ENCODE measurements at places on chromosomes 6 and 20.
A peak's percentile ranks its signal among the peaks of the same experiment; 100 is the strongest.

- H3K27ac ChIP-seq, result peak overlapping the region; percentile 97
- DNase-seq, result peak; percentile 53
- peaks cover 14% of the 10 kb centered on the region for H3K4me1 ChIP-seq
- peaks cover 9% of the 10 kb centered on the region for H3K36me3 ChIP-seq
Observed at GRCh38 chr6:33207552-33208090, 679 bp upstream of the RING1 start.

DNA sequence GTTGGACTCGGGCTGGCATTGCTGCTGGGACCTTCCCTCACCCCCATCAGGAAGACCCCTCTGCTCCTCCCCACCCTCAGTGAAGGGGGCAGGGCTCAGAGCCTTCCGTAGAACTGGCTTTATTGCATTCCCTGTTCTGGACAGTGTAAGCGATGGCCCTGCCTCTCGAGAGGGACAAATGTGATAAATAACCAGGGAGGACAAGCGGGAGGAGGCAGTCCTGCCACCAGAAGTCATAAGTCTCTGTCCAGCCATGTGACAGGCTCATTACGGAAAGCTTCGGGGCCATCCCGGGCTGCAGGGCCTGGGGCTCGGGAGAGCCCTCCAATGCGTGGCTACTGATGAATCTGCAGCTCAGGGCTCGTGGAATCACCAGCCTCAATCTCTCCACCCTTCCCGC lies 58.5 kb upstream of the MDGA1 start:
- DNase-seq, result no peak
- no peak overlapping the region for H3K4me3 ChIP-seq
- no peaks in the 10 kb centered on the region for H3K36me3 ChIP-seq
- no peak overlapping the region for H3K27ac ChIP-seq
- no peaks in the 10 kb centered on the region for H3K27me3 ChIP-seq

DNA sequence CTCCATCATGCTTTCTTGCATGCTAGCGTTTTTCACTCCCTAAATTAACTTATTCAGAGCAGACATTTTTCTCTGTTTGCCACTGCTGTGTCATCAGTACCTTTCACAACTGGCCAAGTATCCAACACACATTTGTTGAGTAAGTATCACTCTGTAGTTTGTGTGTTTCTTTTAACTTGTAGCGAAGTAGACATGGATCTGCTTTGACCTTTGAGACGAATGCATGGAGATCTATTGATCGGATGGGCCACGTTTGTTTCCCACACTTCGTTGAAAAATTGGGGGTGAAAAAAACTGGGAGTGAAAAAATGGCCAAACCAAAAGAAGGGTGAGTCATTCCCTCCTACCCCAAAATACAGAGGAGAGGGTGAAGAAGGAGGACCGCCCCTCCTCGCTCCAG lies 12.9 kb upstream of the SLC9A8 start:
- peaks cover 16% of the 10 kb centered on the region for H3K4me1 ChIP-seq
- H3K27me3 ChIP-seq, result no peaks in the 10 kb centered on the region
- H3K4me3 ChIP-seq, result no peak overlapping the region
- no peak overlapping the region for H3K27ac ChIP-seq
- no peaks in the 10 kb centered on the region for H3K36me3 ChIP-seq

DNA sequence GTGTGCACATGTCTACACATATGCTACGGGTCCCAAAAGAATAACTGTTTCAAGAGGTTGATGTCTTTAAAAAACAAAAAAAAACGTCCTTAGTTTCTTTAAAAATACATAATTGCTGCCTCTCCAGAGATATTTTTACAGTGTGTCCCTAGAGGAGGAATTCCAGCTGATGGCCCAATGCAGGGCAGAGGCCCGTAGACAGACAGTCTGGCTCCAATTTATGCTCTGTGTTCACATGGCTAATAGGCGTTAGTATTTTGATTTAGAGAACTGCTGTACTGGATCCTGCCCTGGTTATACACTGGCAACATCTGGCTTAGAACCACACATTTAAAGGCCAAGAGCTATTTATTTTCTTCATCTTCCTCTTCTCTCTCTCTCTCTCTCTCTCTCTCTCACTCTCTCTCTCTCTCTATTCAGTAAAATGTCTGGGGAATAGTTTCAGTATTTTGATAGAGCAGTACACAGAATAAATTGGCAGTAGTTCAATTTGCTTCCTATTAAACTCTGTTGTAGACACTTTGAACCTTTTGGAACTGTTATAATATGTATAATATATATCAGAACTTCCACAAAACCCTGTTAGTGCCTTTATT lies 260.6 kb downstream of the EYA4 start:
- no peak overlapping the region for H3K27ac ChIP-seq
- H3K4me1 ChIP-seq, result 0 out of 2 replicates have a peak, but pooled peaks cover 6% of the 10 kb centered on the region
- no peak for DNase-seq
- H3K27me3 ChIP-seq, result no peaks in the 10 kb centered on the region
- no peak overlapping the region for H3K4me3 ChIP-seq

- no peaks in the 10 kb centered on the region for H3K27me3 ChIP-seq
- H3K27ac ChIP-seq, result peak overlapping the region; percentile 51
- H3K36me3 ChIP-seq, result no peaks in the 10 kb centered on the region
- H3K4me3 ChIP-seq, result no peak overlapping the region
- peaks cover 61% of the 10 kb centered on the region for H3K4me1 ChIP-seq
Observed at GRCh38 chr6:81561731-81562130, 190.8 kb downstream of the TENT5A start.

- no peaks in the 10 kb centered on the region for H3K27me3 ChIP-seq
- no peak overlapping the region for H3K4me3 ChIP-seq
- peak overlapping the region; percentile 76 for H3K27ac ChIP-seq
- H3K4me1 ChIP-seq, result peaks cover 16% of the 10 kb centered on the region
Observed at GRCh38 chr6:5205035-5205507, 55.7 kb downstream of the LYRM4 start.

- peak; percentile 28 for DNase-seq
- peaks cover 27% of the 10 kb centered on the region for H3K4me1 ChIP-seq
- H3K27me3 ChIP-seq, result no peaks in the 10 kb centered on the region
- no peak overlapping the region for H3K27ac ChIP-seq
- H3K4me3 ChIP-seq, result no peak overlapping the region
Observed at GRCh38 chr6:7060769-7061516, 46.8 kb upstream of the RREB1 start.

GRCh38 chr6:111789598-111789997 lies 83.7 kb downstream of the FYN start:
- H3K27ac ChIP-seq, result no peak overlapping the region
- H3K4me3 ChIP-seq, result no peak overlapping the region
- DNase-seq, result no peak
- H3K4me1 ChIP-seq, result no peaks in the 10 kb centered on the region

DNA sequence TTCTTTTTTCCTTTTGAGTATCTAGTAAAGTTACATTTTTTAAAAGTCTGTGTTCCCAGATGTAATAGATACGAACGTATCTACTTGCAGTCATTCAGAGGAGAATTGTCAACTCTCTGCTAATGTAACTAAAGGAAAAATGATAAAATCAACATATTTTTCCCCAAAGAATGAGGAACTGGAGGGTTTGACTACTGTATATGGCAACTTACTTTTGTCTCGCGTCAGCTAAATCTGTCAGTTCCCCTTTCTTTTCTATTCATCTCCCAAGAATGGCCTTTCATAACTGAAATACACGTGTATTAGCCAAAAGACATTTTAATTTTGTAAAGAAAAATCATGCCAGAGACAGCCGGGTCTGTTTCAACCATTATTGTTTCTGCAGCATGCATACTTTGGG lies 5.4 kb downstream of the EYA2 start:
- H3K4me1 ChIP-seq, result peaks cover 3% of the 10 kb centered on the region
- H3K4me3 ChIP-seq, result no peak overlapping the region
- no peak for DNase-seq
- H3K27ac ChIP-seq, result no peak overlapping the region

- H3K36me3 ChIP-seq, result no peaks in the 10 kb centered on the region
- DNase-seq, result no peak
- no peaks in the 10 kb centered on the region for H3K27me3 ChIP-seq
- peaks cover 60% of the 10 kb centered on the region for H3K4me1 ChIP-seq
Observed at GRCh38 chr20:57004416-57004815, 262.0 kb downstream of the BMP7 start.

- H3K36me3 ChIP-seq, result peaks cover 3% of the 10 kb centered on the region
- no peaks in the 10 kb centered on the region for H3K27me3 ChIP-seq
- peaks cover 5% of the 10 kb centered on the region for H3K4me1 ChIP-seq
- H3K4me3 ChIP-seq, result no peak overlapping the region
Observed at GRCh38 chr6:137213331-137213740, 5.8 kb downstream of the IFNGR1 start.

DNA sequence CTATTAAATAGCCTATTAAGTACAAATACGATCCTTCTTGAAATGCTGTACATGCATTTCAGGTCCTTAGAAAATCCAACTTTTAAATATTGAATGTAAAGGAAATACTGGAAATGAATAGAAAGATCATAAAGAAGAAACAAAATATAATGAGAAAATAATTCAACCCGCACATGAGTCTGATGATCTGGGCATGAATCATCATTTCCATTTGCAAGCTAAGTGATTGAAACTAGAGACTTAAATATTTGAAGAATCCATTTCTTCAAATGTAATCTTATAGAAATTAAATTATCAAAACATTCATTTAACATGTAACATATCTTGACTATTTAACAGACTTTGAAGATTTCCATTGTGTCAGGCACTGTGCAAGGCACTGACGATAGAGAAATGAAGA lies 977.0 kb downstream of the TFAP2A start:
- no peaks in the 10 kb centered on the region for H3K4me1 ChIP-seq
- H3K36me3 ChIP-seq, result no peaks in the 10 kb centered on the region
- H3K27ac ChIP-seq, result no peak overlapping the region
- no peak overlapping the region for H3K4me3 ChIP-seq
- no peak for DNase-seq

- no peaks in the 10 kb centered on the region for H3K4me1 ChIP-seq
- no peak overlapping the region for H3K4me3 ChIP-seq
- no peaks in the 10 kb centered on the region for H3K36me3 ChIP-seq
- DNase-seq, result no peak
Observed at GRCh38 chr6:13526727-13527670, 39.6 kb upstream of the GFOD1 start.

DNA sequence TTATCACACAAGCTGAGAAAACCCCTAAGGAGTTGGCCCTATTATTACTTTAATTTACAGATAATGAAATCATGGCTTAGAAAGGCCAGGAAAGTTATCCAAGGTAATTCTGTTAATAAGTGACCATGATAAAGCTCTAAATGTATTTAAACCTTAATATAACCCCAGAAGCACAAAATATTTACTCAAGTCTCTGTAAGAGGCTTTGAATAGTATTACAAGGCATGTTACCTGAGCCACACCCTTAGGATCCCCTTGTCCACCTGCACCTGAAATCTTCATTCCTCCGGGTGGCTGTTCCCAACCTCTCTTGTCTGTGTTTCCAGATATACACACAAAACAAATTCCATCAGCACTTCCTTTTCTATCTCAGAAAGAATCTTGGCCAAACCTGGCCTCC lies 271.6 kb upstream of the BMP2 start:
- peaks cover 2% of the 10 kb centered on the region for H3K36me3 ChIP-seq
- peaks cover 27% of the 10 kb centered on the region for H3K4me1 ChIP-seq
- DNase-seq, result no peak
- H3K27me3 ChIP-seq, result no peaks in the 10 kb centered on the region
- peak overlapping the region; percentile 27 for H3K27ac ChIP-seq
- no peak overlapping the region for H3K4me3 ChIP-seq

GRCh38 chr6:43284991-43285781 lies 12.9 kb upstream of the SLC22A7 start:
- DNase-seq, result no peak
- H3K4me1 ChIP-seq, result peaks cover 14% of the 10 kb centered on the region
- H3K4me3 ChIP-seq, result no peak overlapping the region

DNA sequence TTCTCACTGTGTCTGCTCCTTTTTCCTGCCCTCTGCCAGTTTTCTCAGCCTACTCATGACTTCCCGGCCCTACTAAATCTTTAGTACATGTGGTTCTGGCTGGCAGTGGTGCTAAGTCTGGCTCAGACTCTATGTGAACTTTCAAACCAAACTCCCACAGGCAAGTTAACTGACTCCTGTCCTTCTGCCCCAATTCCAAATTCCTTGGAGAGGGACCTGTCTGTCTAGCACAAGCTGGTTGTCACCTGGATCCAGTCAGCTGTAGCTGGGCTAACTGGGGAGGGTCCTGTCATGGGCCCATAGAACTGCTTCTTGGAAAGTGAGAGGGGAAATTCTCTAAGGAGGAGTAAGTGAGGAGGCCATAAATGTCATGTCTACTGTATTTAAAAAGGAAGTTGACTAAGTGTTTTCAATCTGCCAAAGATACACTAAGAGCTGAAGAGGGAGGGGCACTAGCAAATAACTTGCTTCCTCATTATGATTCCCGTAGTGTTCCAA lies 240.1 kb downstream of the KCNQ5 start:
- H3K27ac ChIP-seq, result no peak overlapping the region
- no peak overlapping the region for H3K4me3 ChIP-seq
- no peaks in the 10 kb centered on the region for H3K36me3 ChIP-seq
- H3K27me3 ChIP-seq, result no peaks in the 10 kb centered on the region

GRCh38 chr6:157762636-157763035 lies 60.4 kb upstream of the SNX9 start:
- DNase-seq, result no peak
- H3K36me3 ChIP-seq, result no peaks in the 10 kb centered on the region
- H3K27ac ChIP-seq, result peak overlapping the region; percentile 94
- no peaks in the 10 kb centered on the region for H3K27me3 ChIP-seq

GRCh38 chr20:31894980-31895675 lies 24.7 kb downstream of the TTLL9 start:
- no peak overlapping the region for H3K27ac ChIP-seq
- no peaks in the 10 kb centered on the region for H3K36me3 ChIP-seq
- peak; percentile 53 for DNase-seq

DNA sequence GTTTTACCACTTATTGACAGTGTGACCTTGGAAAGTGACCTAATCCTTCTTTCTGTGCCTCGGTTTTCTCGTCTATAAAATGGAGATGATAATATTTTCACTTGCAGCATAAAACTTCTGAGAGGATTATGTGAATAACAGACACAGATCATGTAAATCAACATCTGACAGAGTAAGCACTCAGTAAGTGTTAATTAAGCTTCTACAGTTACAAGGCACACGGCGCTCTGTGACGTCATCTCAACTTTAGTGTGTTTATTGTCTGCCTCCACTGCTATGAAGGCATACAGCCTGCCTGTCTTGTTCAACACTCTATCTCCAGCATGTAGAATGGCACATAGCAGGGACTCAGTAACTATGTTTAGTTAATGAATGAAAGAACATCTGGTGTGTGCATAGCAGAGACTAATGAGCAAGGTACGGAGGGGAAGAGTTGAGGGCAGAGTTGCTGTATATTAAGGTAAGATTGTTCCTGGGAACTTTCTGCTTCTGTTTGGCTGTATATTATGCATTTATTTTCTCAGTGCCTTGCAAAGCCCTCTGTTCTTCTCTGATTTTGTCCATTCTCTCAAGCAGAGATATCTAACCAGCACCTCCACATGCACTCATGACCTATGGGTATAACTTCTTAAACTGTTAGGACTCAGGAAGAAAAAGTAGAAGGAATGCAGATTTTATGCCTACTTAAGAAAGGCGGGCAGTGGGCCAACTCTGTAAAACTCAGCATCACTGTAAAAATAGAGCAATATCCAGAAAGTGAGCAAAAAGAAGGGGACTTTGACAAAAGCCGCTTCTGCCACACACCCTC lies 66.4 kb upstream of the STMND1 start:
- H3K4me3 ChIP-seq, result no peak overlapping the region
- H3K27me3 ChIP-seq, result no peaks in the 10 kb centered on the region
- no peak overlapping the region for H3K27ac ChIP-seq
- DNase-seq, result no peak
- H3K36me3 ChIP-seq, result no peaks in the 10 kb centered on the region
